ENCODE measurements at places on chromosomes 1 and 21.

DNA sequence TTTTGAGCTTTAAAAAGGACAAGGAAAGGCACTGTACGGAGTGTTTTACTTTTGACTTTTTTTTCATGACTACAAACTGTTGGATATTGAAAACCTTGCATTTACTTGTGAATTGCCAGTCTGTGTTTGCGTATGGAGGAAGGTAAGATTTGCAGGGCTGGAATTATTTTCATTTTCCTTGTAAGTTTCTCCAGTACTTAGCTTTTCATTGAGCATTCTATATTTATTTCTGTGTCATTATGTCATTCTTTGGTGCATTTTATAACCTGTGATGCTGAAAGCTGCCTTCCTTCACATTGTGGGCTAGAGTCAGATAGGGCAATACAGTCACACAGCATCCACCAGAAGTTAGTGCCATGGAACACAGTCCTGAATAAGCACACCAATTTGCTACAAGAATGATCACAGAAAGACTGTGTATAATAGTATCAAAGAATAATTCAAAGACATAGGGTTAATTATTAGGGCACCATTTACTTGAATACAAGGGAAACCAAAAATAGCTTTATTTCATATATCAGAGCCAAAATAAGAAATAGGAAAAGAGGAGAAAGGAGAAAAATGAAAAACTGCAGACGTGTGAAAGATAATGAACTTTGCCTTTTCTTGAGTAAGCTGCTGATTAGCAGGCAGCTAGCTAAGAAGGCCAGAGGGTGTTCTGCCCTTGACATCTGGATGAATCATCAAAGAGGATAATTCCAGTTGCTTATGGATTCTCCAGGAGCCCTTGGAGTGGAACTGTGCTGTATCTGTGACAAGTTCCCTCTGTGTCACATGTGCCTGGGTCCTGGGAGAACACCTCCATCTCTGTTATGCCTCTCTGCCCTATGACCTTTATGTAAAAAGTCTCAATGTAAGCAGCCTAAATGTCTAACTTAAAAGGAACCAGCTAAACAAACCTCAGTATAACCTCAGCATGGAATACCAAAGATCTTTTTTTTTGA, 8.0 kb upstream of the FAM20B start:
- no peak for DNase-seq

DNA sequence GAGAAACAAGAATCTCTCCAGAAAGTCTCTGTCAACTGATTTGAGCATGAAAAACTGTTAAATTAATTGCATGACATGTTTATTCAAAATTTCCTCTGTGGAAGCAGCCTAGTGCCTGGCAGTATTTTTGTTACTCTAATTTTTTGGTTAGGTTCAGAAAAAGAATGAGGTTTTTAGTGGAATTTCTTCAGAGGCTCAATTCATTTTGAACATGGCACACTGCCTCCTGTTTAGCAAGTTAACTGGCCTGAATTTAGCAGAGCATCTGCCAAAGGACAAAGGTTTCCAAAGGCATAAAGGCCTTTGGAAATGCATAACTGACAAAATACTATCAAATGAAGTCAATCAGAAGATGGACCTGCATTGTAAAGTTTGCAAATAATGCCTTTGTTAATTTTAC, 1326.5 kb downstream of the PLA2G4A start:
- no peak for DNase-seq

DNA sequence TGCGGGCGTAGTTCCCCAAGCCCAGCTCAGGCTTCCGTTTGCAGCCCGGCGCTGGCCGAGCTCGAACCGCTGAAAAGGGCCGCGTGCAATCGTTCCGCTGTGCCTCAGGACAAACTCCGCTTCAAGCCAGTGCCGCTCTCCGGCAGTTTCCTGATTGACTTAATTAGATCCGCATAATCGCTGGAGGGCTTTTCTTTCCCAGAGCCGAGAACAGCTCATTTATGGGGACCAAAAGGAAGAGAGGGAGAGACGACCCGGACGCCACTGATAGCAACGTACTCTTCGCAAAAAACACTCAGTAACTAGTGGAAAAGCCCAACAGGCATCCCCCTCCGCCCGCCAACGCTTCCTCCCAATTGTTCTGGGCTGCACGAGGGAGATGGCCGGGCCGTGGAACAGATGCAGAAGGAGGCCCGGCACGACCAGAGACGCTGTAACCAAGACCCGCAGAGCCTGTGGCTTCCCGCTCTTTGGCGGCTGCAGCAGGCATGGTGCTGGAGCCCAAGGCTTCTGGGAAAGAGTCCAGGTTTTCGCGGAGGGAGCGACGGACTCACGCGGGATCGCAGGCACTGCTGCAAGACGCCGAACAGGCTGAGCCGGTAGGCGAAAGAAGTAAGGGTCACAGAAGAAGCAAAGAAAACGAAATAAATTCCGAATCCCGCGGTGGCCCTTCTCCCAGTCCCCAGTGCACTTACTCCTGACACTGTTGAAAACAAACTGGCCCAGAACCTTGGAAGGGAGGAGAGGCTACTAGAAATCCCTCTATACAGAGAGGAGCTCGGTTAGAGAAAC, 3.6 kb upstream of the FOXD2 start:
- no peak for DNase-seq

- peak; percentile 7 for DNase-seq
Measured at GRCh38 chr1:53325326-53326087, 2.4 kb downstream of the LRP8 start.

DNA sequence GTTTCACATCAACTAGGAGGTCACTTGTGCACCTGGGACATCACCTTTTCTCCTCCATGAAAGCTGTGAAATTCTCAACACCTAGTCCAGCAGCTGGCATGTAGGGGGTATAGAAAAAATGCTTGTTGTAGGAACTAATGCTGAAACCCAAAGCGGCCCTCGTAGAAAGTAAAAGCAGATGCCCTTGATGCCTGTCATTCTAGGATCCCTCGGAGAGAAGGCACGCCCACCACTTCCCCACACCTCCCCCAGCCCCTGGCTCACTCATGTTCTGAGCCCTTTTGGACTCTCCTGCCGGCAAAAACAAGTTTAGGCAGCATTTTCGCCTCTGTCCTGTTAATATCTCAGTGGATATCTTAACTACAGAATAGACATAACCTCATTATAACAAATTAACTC, 36.5 kb downstream of the RIPK4 start:
- no peak for DNase-seq

- DNase-seq: peak; percentile 29
Measured at GRCh38 chr1:230067871-230068620, 1.0 kb downstream of the GALNT2 start.

- DNase-seq: no peak
Measured at GRCh38 chr1:226292874-226293552, 16.0 kb downstream of the LIN9 start.

- DNase-seq: no peak
Measured at GRCh38 chr1:109616391-109616790, 3.0 kb downstream of the GNAT2 start.

DNA sequence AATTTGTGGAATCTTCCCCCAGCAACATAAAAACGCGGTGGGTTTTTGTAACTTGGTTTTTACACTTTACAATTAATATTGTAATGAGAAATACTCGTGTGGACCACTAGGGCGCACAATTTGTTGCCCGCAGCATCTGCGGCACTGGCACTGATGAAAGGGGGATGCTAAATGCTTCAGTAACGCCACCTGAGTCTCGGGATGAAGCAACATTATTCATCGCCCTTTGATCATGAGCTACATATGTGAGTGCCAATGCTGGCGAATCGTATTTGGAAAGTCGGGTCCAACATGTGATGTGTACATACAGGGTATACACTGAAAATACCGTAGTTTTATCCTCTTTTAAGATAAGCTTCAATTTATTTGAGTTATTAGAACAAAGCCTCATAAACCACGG, 34.2 kb upstream of the COX20 start:
- DNase-seq: peak; percentile 27

GRCh38 chr1:40818264-40818961, 34.8 kb downstream of the KCNQ4 start:
- DNase-seq: peak; percentile 83

- DNase-seq: no peak
Measured at GRCh38 chr1:222769971-222770620, 33.1 kb downstream of the FAM177B start.

DNA sequence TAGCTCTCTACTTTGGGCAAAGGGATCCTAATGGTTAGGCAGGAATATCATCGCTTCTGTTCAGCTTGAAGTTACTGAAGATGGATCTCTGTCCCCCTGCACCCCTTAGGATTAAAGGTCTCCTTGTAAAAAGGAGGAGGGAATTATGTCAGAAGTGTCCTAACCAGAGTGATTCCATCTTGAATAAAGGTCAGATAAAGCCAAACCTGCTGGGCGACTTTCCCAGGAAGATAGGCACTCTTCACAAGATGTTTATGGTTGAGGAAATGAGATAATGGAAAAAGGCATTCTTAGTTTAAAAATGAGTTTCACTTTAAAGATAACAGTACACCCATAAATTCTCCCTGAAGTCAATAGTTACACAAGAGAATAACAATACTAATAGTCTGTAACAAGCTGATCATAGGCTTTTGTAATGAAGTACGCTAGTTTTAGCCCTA, 1.7 kb upstream of the NENF start:
- no peak for DNase-seq

GRCh38 chr1:236089046-236089773, 24.3 kb upstream of the NID1 start:
- DNase-seq: no peak

- no peak for DNase-seq
Measured at GRCh38 chr1:18410407-18410806, 70.3 kb upstream of the KLHDC7A start.

GRCh38 chr1:36816348-36816747, 218.0 kb downstream of the GRIK3 start:
- no peak for DNase-seq

- DNase-seq: no peak
Measured at GRCh38 chr1:246659594-246660140, 64.5 kb upstream of the SCCPDH start.

- DNase-seq: no peak
Measured at GRCh38 chr1:221397141-221397540, 344.7 kb downstream of the DUSP10 start.

GRCh38 chr1:232629250-232630046, 485 bp downstream of the SIPA1L2 start:
- DNase-seq: peak; percentile 6

GRCh38 chr21:28734522-28735175, 258.0 kb downstream of the LTN1 start:
- no peak for DNase-seq

DNA sequence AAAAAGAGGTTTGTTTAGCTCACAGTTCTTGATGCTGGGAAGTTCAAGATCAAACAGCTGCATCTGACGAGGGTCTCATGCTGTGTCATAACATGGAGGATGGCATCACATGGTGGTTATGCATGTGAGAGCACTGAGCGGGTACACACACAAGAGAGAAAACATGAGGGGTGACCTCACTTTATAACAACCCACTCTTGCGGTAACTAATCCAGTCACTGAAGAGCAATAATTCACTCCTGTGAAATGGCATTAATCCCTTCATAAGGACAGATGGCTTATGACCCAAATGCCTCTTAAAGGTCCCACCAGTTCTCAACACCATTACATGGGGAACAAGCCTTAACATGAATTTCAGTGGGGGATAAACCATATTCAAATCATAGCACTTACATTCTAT, 23.2 kb upstream of the CHIT1 start:
- no peak for DNase-seq

DNA sequence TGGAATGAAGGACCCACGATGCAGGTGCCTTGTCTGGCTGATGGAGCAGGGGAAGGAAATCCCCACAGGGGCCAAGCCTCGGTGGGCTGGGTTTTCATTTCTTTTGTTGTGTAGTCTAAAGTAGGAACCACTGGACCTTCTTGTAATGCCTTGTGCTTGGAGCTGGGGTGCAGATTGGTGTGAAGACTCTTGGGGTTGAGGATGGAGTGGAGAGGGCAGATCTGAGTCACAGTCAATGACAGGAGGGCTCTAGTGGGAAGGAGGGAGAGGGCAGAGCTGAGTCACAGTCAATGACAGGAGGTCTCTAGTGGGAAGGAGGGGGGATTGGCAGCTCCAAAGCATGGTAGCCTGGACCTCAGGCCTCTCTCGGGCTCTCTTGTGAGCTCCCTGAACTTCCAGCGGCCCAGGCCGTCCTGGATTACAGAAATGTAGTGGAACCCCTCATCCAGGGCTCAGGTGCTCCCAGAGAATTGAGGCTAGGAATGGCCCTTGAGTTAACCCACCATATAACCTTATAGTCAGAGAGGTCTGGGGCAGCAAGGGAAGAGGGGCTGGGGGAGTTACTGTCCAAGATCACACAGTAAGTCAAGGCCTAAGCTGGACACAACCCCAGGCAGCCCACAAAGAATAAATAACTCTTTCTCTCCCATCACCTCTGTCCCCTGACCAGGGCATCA, 313.8 kb downstream of the MATN1 start:
- no peak for DNase-seq

DNA sequence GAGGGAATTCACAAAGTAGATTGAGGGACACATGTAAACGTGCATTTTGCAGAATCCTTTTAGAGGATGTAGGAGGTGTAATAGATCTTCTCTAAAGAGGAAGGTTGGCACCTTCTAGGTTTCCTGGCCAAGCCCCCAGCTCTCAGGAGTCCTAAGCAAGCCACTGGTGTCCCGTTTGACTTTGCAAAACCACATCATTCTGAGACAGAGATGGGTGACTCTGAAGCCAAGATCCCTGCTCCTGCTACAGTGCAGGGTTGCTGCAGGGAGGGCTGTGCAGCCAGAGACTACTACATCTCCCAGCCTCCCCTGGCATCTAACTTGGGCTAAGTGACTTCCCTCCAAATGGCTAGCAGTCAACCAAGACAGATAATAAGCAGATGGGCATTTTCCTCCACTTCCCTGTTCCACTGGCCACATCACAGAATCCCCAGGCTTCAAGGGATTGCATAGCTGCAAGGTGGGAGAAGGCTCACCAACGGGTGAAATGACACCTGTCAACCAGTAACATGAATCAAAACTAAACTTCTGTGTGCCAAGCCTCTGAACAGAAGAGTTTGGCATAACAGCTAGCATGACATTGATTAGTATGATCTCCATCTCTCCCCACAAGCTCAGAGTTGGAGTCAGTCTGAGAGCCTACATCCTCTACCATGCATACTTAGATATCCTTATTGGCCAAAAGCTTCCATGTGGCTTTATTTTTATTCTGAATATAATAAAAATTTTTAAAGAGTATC, 129.6 kb upstream of the COA6 start:
- no peak for DNase-seq

GRCh38 chr1:25994402-25995150, 3.3 kb downstream of the PAFAH2 start:
- DNase-seq: no peak

DNA sequence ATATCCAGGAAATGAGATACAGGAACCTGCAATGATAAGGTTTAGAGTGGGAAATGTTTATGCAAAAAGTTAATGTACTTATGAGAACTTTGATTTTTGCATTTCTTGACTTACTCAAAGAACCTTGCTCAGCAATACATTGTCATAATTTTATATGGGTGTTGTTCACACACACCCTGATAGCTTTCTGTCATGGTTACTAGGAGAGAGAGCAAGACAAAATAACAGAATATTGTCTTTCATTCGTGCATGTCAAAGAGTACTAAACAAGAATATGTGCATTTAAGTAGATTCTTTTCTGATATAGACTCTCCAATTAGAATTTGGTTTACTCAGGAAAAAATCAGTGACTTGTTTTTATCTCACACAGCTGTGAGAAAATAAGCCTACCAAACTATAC, 27.5 kb upstream of the KCNA3 start:
- DNase-seq: no peak

All from T-helper 2 cell treated with Interferon-gamma antibody and Interleukin-4, amounts not matched to agents 5 μg/mL and 100 μg/mL, for 36 hours (primary cell).